ENCODE measurements at places on chromosomes 7 and 10. TPM values are rescaled to one million over a fixed set of nuclear protein-coding genes. Genes with fewer than 3 reads are reported as not detected.

- no peak for DNase-seq
These were observed 29.5 kb downstream of the CLDN12 start for GRCh38 chr7:90432752-90433151.

DNA sequence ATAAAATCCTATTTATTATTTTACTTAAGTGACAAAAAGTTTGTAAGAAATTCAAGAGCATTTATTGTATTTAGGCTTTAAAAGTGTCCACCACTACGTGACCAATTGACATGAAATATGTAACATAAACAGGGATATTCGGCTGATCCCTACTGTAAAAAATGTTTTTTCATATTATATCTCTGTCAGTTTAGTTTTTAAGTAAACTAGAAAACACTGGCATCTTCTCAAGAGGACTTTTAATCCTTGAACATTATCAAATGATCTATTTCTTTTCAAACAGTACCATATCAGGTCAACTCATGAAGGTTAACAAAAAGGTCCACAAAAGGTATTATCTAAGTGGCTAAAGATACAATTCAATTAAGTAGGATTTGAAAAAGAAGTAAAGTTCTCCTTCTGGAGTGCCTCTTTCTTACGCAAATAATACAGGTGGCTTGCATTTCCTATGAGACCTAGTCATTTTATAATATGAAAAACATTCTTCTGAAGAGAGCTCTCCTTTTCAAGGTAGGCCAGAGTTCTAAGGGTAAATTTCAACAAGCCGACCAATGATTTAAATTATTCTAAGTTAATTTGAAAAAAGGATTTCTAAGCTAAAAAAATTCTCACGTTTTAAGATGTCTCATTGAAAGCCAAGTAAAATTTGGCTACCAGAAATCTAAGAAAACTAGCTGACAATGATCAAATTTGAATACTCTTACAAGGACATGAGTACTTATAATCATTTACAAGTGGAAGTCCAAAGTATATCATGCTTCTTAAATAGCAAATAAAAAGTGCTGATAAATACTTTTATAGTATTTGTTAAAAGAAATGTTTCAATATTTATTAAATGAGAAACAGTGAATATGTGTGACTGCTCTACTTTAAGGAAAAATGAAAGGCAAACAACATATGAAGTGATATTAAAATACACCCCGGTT lies 133.5 kb downstream of the NRBF2 start:
- no peak for DNase-seq

DNA sequence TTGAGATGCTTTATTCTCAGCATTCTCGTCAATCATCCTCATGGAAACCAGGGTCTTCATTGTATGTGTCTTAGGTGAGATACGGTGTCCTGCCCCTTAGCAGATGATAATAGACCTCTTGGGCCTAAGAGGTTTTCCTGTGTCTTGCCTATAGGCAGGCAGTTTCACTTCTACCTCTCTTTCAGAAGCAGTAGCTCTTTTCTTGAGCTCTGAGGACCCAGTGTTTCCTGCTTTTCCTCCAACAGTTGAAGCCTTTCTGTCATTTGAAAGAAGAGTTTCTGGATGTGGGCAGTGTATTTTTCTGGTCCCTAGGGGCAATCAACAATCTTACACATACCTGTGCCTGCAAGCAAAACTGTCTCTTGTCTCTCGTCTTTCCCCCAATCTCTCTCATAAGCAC lies 1550.3 kb upstream of the LRRTM3 start:
- DNase-seq: no peak

TRRAP gene
- total RNA-seq: 27.9 TPM

GRCh38 chr10:120019568-120019967 lies 127.0 kb downstream of the SEC23IP start:
- no peak for DNase-seq

TBC1D12 gene
- 5.8 TPM for total RNA-seq

POLD2 gene
- total RNA-seq: 187 TPM
